Head of caudate nucleus (tissue), 42 donors: ENCODE measurements at places on chromosomes 4 and X.

DNA sequence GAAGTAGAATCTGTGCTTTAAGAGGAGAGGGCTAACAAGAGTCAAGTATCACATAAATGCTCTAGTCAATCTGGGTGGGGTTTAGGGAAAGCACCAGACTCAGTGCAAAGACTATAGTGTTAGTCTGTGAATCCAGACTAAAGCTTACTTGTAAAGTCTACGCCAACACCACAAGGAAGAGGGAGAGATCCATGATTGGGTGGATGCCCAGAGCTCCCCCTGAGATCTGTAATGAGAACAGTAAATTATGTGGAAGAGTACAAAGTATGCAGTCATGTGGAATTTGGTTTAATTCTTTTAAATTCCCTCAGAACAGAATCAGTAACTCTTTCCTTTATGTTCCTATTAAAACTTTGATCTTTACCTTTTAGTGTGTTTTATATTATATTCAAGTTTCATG is 354.7 kb upstream of the SPANXN4 start:
- DNase-seq = no peak

GRCh38 chr4:3420606-3420955 is 21.2 kb upstream of the HGFAC start:
- no peak for DNase-seq

- no peak for DNase-seq
Measured at GRCh38 chrX:45077748-45078424, 122.8 kb downstream of the DIPK2B start.

GRCh38 chr4:16391196-16391595 is 164.9 kb upstream of the TAPT1 start:
- no peak for DNase-seq

DNA sequence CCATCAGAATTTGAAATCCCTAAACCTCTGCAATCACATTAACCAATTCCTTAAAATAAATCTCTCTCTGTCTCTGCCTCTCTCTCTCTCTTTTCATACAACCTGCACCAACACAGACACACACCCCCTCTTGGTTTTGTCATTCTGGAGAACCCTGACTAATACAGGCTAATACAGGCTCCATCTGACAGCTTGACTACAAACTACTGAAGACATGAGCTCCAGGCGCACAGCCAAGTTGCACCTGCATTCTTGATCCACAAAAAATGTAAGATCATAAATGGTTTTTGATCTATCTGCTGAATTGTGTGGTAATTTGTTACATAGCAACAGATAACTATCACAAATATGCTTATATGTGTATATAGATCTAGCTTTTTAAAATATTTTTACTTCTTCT is 2414.2 kb downstream of the PCDH7 start:
- no peak for DNase-seq

DNA sequence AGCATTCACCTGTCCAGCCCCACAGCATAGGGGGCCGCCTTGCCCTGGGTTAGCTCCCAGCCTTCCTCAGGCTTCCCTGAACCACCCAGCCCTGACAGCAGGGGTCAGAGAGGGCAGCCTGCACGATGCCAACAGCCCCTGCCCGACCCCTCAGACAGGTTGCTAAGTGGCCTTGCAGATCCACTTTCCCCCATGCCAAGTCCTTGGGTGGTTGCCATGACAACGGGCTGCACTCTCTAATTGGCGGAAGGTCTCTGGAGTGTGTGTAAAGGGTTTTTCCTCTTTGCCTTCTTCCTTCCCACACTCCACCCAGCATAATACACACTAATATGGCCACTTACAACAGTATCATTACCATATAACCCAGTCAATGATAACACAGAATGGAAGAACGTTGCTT is 99.6 kb upstream of the AFAP1 start:
- DNase-seq = no peak

- no peak for DNase-seq
Measured at GRCh38 chr4:67167849-67168248, 377.5 kb downstream of the CENPC start.

- DNase-seq = no peak
Measured at GRCh38 chr4:166252487-166253402, 379.7 kb downstream of the TLL1 start.

DNA sequence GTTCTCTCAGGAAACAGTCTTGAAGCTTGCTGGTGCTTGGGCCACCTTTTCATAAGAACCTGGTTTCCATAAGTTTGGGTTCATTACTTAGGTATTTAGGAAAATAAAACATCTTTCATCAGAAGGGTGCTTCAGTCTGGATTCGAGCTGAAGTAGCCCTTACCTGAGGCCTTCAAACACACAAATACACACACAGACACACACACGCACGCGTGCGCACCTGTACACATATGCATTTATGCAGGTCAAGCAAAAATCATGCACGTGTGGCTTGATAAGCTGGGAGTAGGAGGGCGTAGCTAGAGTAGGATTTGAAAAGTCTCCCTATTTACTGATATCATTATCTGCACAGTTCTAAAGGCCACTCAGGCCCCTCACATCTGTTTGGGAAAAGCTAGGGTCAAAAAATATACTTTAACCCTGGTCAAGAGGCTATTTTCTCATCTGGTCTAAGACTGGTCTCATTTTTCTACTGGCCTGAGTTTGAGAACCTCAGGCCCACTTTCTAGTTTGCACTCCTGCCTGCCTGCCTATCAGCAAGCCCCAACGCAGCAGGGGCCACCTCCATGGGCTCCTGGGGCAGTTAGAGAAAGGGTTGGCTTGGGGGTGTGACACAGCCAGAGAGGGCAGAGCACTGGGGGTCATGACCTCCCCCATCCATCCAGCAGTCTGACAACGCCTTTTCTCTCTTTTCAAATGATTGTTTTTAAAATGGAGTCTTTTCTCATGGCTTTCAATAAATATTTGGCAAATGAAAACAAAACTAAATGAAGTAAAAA is 64.3 kb downstream of the RASL11B start:
- no peak for DNase-seq

DNA sequence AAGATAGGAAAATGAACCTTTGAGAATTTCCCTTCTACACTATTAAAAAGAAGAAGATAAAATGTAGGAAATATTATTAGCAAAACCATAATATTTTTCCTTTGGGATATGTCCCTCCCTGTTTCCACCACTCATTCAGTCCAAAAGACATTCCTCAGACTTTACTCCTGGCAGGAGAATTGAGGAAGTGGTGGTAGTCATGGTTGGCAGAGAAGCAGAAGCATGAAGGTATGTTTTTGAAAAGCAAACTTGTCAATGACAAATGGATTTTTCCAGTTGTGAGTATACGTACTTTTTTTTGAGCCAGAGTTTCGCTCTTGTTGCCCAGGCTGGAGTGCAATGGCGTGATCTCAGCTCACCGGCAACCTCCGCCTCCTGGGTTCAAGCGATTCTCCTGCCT is 13.7 kb downstream of the STAG2 start:
- DNase-seq = no peak

- peak; percentile 43 for DNase-seq
Measured at GRCh38 chrX:16671005-16671404, 21.0 kb downstream of the S100G start.

- DNase-seq = no peak
Measured at GRCh38 chr4:173433447-173433846, 34.5 kb upstream of the SCRG1 start.

DNA sequence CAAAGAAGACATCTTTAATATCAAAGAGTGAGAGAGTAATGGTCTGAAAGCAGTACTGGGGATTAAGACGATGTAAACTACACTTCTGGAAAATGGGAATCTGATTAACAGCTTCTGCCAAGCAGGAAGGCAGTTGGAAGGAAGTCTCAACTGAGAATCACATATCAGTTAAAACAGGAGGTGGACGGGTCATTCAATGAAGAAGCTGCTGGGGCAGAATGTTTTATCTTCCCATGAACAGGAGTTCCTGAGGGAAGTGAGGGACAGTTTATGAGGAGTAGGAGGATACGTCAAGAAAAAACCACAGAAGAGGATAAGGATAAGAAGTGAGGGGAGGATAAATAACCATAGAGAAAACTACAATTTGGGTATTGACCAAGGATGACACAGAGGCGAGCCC is 38.7 kb upstream of the MAGEA10 start:
- DNase-seq = no peak

- DNase-seq = no peak
Measured at GRCh38 chr4:58163156-58163555, 1053.0 kb upstream of the IGFBP7 start.

- no peak for DNase-seq
Measured at GRCh38 chr4:1967512-1968149, 41.1 kb downstream of the NELFA start.

GRCh38 chrX:154063234-154063633 is 34.3 kb downstream of the MECP2 start:
- no peak for DNase-seq

DNA sequence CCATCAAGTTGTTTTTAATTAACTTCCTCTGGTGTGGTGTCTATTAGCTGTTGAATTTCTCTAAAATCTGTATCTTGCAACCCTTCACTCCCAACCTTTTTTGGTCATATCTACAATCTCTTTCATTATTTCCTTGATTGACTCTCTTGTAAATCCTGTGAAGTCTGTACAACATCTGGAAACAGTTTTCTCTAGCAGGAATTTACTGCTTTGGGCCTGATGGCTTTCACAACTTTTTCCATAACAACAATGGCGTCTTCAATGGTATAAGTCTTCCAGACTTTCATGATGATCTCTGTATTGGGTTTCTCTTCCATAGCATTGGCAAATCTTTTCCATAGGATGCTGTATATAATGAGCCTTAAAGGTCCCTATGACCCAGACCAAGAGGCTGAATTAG is 49.0 kb downstream of the TBC1D19 start:
- no peak for DNase-seq

- DNase-seq = no peak
Measured at GRCh38 chrX:151359341-151359740, 37.7 kb upstream of the VMA21 start.
